ENCODE measurements at places on chromosomes 7 and 10.

DNA sequence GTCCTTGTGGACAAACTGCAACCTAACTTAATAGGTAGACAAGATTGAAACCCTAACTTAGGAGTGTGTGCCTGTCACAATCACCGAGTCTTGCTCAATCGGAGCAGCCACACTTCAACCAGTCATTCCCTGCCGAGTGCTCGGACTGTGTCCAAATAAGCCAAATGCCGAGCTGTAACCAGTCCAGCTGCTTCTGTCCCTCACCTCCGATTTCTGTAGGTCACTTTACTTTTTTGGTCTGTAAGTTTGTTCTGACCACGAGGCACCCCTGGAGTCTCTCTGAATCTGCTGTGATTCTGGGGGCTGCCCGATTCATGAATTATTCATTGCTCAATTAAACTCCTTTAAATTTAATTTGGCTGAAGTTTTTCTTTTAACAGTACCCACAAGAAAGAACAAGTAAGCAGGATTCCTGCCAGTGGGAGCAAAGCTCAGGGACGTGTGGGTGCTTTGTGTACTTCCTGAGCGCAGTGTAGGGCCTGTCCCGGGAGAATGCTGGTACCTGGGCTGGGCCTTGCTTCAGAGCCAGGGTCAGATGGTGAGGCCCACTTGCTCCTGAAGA is 140.1 kb downstream of the ACTR3B start:
- peak; percentile 4 for DNase-seq

- no peak for DNase-seq
Observed at GRCh38 chr7:100942045-100942774, 7.1 kb upstream of the MUC3A start.

GRCh38 chr7:134686786-134687185 is 40.1 kb downstream of the BPGM start:
- no peak for DNase-seq

GRCh38 chr10:74910241-74910975 is 84.0 kb downstream of the KAT6B start:
- no peak for DNase-seq

- DNase-seq: no peak
Observed at GRCh38 chr10:69577268-69578232, 4.3 kb upstream of the NEUROG3 start.

GRCh38 chr7:64999165-65000004 is 7.1 kb downstream of the ERV3-1 start:
- no peak for DNase-seq

DNA sequence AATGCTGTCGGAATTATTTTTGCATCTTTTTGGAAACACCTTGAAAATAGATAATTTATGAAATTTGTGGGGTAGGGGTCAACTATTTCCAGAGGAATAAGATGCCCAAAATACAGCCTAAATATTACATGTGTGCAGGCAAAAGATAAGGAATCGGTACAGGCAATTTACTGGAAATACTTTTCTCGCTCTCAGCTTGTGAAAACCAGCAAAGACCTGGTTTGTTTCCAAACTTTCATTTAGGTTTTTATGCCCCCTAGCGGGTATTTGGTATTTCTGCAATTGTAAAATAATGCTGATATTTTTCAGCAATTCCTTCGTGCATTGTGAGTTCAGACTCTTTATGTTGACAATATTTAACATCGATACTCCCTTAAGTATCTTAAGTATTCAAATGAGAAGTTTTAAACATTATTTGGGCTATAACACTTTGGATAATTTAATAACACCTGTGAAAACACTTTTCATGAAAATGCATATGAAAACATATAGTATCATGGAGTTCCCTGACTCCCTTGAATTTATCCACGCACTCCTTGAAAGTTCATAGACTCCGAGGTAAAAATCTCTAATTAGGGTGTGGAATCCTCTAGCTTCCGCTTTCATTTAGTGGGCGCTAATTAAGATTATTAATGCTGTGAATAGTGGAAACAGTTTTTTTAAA is 132.4 kb downstream of the TSPAN12 start:
- peak; percentile 19 for DNase-seq

GRCh38 chr7:137915266-137915665 is 68.5 kb upstream of the DGKI start:
- DNase-seq: no peak

DNA sequence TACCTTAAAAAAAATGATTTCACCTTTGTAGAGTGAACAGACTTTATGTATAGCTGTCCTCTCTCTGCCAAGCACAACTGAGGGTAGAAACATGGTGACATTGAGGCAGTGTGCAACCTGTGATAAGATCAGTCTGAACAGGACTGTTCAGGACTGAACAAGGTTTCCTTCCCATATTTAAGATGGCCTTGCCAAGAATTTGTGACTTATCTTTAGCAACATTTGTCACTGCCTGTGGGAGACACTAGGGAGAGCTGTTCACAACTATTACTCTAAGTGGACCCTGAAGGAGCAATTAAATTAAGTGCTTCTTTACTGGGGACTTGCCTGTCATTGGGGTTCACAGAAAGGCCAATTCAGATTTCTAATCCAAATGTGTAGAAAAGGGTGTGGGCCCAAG is 6.7 kb downstream of the OR13A1 start:
- DNase-seq: no peak

- no peak for DNase-seq
Observed at GRCh38 chr10:49299816-49300139, 808 bp downstream of the C10orf71 start.

GRCh38 chr7:118872568-118872967 is 648.1 kb downstream of the ANKRD7 start:
- no peak for DNase-seq

Data from astrocyte of the cerebellum (primary cell).